ENCODE measurements at places on chromosomes 1 and 21.

DNA sequence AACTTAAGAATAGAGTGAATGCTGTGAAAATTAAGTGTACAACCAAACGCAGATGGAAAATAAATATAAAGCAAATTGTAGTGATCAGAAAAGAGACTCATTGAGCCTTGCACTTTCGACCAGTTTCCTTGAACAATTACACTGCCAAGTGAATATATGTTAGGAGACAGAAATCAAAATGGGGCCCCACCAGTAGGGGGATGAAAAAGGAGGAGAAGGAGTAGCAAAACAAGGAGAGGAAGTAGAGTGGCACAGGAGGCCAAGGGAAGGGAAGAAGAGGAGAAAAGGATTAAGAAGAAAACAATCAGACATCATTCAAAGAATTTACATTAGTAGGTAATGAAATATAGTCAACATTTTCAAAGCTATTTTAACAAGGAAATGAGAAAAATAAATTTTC, 1770.6 kb downstream of the PLA2G4A start:
- DNase-seq = no peak

DNA sequence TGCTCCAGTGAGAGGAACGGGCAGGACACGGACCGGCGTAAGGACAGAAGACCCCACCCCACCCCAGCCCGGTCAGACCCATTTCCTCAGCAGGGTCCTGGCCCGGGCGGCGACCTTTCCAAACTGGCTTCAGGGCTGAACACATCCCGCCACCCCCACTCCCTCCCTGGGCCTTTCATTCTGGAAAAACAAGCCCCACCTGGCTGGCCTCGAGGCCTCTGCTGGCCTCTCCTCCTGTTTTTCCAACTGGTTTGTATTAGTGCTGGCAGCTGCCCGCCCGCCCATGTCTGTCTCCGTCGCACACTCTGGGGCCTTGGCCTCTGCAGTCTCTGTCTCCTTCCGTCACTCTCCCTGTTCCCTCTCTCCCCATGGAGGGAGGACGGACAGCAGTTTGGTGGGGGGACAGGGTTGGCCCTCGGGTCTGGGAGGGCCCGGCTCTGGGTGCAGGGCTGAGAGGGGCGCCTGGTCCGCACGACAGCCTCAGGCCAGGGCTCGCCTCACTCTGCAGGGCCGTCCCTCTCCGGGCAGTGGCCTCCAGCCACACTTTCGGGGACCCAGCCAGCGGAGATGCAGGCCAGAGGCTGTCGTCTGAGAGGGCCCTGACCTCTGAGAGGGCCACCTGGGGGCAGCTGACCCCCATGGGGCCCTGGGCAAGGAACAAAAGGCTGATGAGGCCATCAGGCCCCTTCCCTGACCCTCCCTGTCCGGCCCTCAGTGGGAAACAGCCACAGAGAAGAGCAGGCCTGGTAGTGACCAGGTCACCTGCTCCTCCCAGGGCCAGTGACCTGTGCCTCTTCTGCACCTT, 1.5 kb upstream of the MXRA8 start:
- no peak for DNase-seq

- no peak for DNase-seq
Measured at GRCh38 chr1:225733254-225733653, 44.4 kb upstream of the SRP9 start.

GRCh38 chr1:51328279-51328678, 2.1 kb downstream of the TTC39A start:
- DNase-seq = no peak

DNA sequence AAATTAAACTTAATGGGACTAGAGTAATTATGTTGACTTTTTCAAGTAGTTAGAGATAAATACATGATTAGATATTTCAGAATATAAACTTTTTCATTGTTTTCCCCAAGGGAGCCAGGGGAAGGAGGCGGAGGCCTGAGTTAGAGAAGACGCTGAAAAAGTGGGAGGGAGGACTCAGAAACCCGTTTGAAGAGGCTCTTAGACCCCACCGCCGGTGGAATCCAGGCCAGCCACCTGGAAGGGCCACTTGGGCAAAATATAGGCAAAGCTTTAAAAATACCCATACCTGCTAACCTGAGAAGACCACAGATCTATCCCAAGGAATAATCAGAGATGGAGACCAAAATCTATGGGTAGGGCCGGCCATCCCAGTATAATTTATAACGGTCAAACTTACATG, 242.6 kb downstream of the PTPRU start:
- no peak for DNase-seq

GRCh38 chr1:228408041-228408868, 1.6 kb upstream of the TRIM11 start:
- no peak for DNase-seq

DNA sequence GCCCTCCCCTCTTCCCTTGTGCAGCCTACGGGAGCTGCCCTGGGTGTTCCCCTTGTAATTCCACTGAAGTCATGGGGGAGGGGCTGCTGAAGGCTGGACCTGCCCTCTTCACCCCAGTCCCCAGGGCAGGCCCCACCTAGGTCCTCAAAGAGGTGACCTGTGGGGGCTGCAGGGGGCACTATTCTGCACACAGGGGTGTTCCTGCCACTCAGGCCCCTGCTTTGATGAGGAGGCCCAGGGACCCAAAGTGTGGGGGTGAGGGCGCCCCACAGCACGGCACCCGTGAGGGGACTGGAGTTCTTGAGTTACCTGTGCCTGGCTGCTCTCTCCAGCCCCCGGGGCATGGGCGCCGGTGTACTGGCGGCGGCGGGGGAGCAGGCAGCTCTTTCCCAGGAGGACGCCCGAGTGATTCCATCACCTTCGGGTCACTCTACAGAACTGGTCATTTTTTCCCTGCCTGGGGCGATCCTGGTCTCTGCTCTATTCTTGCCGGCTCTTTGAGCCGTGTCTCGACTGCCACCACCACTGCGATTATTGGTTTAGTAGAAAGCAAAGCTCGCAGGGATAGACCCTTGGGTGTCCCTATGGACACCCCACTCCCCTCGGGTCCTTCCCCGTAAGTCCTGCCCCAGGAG, 6.9 kb upstream of the PRDM16 start:
- DNase-seq = no peak

DNA sequence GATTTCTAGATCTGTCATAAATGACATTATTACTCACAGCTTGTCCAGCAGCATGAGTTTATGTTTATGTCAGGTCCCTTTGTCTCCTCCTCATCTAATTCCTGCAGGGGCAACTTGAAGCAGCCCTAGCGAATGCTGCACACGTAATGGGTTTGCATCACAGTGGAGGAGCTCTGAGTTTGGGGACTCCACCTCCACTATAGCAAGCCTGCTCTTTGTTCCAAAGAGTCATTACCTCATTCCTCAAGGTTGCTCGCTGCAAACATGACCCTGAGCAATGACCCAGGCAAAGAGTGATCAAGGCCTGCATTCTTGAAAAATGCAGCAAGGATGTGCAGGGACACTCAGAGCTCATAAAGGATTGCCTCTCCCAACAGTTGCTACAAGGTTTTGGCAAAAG, 261.9 kb downstream of the HHIPL2 start:
- DNase-seq = no peak

DNA sequence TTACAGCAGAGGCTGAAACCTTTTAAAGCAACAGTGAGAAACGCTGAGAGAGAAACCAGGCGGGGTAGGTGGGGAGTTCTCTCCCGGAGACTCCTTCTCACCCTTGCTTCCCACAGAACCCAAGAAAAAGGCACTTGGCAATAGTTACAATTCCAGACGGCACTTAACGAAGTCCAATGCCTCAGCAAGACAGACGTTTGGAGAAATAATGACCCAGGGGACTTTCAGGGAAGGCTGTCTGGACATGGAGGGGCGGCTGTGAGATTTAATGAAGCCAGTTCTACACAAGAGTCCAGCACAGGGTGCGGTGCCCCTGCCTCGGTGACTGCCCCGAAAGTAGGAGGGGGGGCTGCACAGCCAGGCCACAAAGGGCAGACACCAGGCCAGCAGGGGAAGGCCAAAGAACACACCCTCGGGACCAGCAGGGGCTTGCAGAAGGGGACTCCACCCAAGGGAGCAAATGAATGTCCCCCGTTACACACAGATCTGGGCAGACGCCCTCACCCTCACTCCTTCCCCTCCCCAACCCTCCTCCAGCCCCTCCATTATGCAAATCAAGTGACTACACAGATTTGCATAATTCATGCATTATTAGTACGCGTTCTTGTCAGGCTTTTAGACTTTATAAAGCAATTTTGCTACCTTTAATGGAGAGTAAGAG, 26.3 kb downstream of the KCNN3 start:
- DNase-seq = no peak

DNA sequence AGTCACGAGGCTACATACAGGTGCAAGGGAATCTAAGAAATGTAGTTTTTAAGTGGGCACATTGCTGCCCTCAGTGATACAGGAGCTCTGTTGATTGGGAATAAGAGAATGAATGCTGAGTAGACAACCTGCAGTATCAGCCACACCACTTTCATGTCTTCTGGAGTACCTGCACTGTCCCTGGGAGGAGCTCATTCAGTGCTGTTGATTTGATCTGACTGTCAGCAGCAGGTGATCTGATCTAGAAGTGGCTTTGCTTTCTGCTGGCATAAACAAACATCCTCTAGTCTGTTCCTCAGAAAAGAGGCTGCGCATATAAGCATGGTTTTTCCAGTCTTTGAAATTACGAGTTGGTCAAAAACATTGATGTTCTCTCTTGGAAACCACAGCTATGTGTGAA, 35.5 kb upstream of the LRRC52 start:
- no peak for DNase-seq

- no peak for DNase-seq
Measured at GRCh38 chr1:175005085-175005783, 5.5 kb downstream of the CACYBP start.

GRCh38 chr1:156203331-156203730, 9.4 kb downstream of the SLC25A44 start:
- no peak for DNase-seq

GRCh38 chr1:165826565-165827267, 698 bp upstream of the UCK2 start:
- no peak for DNase-seq

DNA sequence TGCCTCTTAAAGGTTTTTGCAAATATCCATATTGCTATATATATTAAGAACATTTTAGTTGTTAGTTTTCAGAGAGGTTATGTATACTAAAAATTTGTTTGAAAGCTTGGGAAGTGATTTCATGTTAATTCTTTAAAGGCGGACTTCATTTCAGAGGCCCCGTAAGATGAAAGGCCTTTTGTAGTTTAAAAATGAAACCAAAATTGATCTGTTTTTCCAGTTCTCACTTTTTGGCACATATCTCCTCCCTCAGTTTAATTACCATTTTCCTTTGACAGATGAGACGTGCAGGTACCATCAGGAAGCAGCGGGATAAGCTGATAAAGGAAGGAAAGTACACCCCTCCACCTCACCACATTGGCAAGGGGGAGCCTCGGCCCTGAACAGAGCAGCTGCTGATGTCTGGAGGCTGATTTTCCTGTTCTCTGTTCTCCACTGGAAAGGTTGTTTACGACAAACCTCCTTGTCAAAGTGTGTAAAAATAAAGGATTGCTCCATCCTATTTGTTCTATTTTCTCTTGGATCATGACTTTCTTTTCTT, 8.0 kb downstream of the NDUFS5 start:
- no peak for DNase-seq

DNA sequence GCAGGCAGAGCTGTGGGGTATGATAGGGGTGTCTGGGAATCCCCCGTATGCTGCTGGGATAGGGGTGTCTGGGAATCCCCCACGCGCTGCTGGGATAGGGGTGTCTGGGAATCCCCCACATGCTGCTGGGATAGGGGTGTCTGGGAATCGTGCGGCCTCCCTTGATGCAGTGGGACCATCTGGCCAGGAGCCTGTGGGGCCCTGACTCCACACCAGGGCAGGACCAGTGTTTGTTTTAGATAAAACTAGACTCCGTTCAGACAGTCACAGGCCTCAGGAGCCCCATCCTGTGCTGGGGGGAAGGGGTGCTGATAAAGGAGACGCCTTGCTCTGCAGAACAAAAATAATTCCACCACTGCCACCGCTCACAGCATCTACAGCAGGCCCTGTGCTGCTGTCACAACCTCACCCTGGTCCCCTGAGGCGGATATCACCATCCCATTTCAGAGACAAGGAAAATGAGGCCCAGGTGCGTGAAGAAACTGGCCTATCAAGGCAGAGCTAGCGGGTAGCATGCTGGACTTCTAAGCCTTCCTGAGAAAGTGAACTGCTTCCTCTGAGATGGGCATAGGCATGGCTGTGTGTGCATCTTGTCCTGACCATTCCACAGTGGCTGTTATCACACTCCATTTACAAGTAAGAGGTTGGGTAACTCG, 24.0 kb downstream of the ECE1 start:
- no peak for DNase-seq

- no peak for DNase-seq
Measured at GRCh38 chr1:13652238-13652637, 47.8 kb upstream of the PRDM2 start.

GRCh38 chr1:9385801-9386573, 93.3 kb downstream of the SPSB1 start:
- no peak for DNase-seq

GRCh38 chr1:21514245-21514644, 5.0 kb downstream of the ALPL start:
- no peak for DNase-seq

DNA sequence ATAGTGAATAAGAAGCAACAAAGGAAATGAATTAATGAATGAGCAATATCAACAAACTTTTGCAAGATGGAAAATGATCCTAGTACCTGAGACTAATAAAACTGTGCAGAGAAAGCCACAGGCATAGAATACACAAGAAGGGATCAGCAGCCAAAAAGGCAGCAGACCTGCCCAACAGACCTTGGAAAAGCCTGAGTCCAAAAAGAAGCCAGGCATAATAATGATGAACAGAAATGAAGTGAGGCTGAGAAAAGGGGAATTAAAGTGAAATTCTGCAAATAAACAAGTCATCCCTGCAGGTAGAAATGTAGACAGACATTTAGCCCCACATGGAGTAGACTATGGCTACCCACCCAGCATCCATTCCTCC, 10.3 kb upstream of the PHTF1 start:
- DNase-seq = no peak

GRCh38 chr1:167095368-167095767, 1.5 kb downstream of the STYXL2 start:
- no peak for DNase-seq

GRCh38 chr1:8218351-8219092, 99.4 kb upstream of the SLC45A1 start:
- no peak for DNase-seq

GRCh38 chr1:204398197-204399125, 13.2 kb downstream of the PPP1R15B start:
- DNase-seq = peak; percentile 49

GRCh38 chr1:156598125-156598524, 3.2 kb downstream of the GPATCH4 start:
- no peak for DNase-seq

DNA sequence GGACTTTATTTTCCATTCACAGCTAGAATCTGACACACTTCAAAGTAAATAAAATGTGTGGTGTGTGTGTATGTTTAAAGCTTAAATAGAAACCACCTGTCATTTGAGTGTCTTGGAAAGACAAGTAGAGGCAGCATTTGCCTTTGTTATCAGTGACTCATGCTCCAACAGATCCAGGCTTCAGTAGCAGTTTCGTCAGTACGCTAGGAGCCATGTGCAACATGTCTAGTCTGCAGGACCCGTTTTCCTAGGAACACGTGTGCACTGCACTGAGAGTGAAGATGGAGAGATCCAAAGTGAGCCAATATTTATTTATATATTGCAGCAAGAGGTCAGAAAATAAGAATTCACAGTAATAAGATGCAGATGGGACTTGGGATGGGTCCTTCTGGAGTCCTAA, 41.8 kb downstream of the SGIP1 start:
- DNase-seq = no peak

- no peak for DNase-seq
Measured at GRCh38 chr1:234040446-234041317, 136.2 kb downstream of the SLC35F3 start.

Measured in activated gamma-delta T cell treated with Interleukin-2 at 50 U/mL for 16 hours (primary cell).